Activated CD8-positive, alpha-beta T cell treated with anti-CD3 and anti-CD28 coated beads, Interleukin-2, amount 10 ng/mL, durations not matched to agents 7 days and 5 days (primary cell): ENCODE measurements at places on chromosomes 11 and 22.
A peak's percentile ranks its signal among the peaks of the same experiment; 100 is the strongest.

- no peak for DNase-seq
Measured at GRCh38 chr11:45446998-45447397, 160.9 kb upstream of the SYT13 start.

GRCh38 chr22:25644122-25644521, 79.6 kb downstream of the GRK3 start:
- DNase-seq, result no peak

DNA sequence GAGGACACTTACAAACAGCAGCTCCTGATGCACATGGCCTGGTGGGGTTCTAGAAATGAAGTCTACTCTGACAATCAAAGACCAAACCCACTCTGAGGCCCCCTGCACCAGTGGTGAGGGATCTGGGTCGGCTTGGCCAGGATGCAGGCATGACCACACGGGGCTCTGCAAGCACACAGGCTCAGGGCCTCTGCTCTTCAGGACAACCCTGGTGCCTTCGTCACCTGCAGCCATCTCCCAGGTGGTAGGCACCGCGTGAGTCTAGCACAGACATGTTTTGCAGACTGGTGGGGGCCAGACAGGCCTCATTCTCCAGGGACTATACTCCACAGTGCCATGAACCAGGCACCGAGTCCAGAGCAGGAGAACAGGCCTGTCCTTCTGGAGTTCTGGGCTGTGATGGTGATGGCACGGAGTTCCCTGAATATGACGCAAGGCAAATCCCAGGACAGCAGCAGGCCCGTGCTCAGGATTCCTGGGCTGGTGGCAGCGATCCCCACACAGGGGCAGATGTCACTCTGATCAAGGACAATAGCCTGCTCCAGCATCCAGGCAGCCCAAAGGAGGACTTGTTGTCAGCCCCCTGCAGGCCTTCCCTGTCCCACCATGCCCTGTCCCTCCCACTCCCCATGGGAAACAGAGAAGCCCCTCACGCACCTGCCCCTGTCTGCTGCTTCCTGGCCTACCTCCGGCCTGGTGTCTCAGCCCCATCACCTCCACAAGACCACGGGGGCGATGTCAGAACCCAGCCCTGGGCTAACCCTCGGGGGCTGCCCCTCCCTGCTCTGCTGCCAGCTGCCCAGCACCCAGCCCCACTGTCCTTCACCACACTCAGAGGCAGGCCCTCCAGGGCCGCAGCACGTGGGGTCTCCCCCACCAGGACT, 36.1 kb downstream of the GNB1L start:
- no peak for DNase-seq

DNA sequence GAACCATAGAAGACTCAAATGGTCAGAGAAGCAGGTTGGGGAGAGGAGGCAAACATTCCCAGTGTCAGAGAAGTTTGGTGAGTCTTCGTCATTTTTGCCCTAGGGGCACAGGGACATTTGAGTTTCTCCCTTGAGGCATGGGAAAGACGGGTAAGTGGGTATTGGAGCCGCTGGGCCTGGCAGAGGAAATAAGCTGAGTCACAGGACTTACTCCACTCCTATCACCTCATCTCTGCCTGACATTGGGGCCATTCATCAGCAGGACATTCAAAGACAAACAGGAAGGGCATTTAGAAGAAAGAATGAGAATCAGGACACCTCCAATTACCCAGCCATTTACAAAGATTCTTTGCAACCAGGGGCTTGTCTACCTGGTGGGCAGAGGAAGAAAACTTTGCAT, 100.7 kb upstream of the SEZ6L start:
- no peak for DNase-seq

- no peak for DNase-seq
Measured at GRCh38 chr11:27812341-27812740, 112.1 kb upstream of the BDNF start.

DNA sequence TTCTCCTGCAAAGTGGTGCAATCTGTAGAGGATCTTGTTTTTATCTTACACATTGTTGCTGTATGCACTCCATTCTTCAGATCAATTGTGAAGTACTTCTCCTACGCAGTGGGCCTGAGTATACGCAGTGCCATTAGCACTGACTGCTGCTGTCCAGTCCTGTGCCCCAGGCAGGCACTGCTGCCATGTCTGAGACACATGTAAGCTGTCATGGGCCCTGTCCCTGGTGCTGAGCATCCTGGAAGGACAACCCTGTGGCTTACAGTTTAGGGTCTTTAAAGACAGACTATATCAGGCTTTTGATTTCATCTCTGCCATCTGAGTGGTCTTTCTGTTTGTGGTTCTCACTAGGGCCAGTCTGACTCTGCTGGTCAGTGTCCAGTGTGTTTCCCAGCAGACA, 44.8 kb upstream of the PTPN5 start:
- DNase-seq, result no peak

- DNase-seq, result no peak
Measured at GRCh38 chr11:72230764-72231365, 6.3 kb downstream of the INPPL1 start.

DNA sequence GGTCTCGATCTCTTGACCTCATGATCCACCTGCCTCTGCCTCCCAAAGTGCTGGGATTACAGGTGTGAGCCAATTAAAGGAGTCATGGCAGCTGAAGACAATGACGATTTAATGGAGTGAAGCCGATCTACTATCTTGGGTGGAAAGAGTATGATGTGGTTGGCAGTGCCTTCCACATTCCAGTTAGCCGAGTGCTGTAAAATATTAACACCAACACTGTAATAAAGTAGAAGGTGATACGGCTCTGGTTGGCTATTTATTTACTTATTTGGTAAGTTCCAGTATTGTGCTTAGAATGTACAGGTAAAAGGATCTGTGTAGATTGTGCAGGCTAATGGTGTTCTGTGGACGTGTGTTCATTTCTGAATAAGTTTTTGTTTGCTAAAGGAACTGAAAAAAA, 149.6 kb upstream of the MTMR2 start:
- no peak for DNase-seq

GRCh38 chr22:26556904-26557303, 33.0 kb downstream of the TPST2 start:
- no peak for DNase-seq

- peak; percentile 38 for DNase-seq
Measured at GRCh38 chr22:36452250-36452977, 29.0 kb downstream of the TXN2 start.
